GM12864 (cell line): ENCODE measurements at places on chromosomes 5 and 9.

DNA sequence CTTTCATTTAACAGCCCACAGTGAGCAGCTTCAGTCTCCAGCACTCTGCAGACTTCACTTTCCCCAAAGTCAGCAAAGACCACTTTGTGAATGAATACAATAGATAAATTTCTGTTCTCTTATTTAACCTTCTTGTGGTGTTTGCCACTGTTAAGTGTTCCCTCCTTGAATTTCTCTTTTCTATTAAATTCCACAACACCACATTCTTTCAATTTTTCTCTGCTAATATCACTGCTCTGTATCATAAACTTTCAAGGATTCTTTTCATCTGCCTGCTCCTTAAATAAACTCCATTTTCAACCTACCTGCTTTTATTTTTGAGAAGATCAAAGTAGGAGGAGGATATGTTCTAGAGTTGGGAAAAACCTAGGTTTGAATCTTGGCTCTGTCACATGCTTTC, 739.5 kb upstream of the GRAMD2B start:
- DNase-seq = no peak

DNA sequence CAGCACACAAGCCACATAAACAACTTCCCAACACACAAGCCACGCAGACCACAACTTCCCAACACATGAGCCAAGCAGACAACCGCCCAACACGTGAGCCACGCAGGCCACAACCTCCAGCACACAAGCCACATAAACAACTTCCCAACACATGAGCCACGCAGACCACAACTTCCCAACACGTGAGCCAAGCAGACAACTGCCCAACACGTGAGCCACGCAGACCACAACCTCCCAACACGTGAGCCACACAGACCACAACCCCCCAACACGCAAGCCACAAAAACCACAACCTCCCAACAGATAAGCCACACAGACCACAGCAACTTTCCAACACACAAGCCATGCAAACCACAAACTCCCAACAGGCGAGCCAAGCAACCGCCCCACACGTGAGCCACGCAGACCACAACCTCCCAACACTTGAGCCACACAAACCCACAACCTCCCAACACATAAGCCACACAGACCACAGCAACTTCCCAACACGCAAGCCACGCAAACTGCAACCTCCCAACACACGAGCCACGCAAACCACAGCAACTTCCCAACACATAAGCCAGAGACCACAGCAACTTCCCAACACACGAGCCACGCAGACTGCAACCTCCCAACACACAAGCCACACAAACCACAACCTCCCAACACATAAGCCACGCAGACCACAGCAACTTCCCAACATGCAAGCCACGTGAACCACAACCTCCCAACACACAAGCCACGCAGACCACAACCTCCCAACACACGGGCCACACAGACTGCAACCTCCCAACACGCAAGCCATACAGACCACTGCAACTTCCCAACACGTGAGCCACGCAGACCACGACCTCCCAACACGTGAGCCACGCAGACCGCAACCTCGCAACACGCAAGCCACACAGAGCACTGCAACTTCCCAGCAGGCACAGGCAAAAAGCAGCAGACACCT, 10.1 kb downstream of the BRD9 start:
- no peak for DNase-seq

DNA sequence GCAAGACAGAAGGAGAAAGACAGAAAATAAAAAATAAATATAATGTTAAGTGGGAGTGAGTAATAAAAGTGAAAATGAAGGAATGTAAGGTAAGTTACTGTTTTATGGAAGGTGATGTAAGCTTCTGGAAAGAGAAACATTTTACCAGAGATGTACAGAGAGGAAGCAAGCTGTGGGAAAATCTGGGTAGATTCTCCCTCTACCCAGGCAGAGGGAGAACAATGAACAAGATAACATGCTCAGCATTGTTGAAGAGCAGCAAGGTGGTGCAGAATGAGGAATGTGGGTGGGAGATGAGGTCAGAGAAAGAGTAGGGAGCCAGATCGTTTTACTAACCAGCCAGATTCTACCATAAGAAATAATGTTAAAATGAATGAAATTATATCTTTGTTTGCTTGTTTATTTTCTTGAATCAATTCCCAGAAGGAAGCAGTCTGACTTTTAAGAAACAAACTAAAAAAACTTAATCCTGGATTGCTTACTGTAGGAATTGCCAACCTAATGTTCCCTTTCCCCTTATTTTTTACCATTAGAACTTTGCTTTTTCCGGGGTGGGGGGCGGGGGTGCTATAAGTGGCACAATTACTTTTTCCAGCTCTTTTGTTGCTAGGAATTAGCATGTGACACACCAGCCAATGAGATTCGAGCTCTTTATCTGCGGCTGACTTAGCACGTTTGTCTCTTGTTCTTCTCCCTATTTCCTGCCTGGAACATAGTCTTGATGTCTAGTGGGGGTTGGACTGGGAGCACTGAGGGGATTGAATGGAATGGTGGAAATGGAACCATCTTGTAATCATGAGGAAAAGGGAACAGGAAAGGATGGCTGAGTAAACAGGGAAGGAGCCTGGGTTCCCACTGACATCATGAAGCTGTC, 356.7 kb downstream of the TMEM167A start:
- DNase-seq = no peak

GRCh38 chr9:77454663-77455062, 193.5 kb downstream of the GNA14 start:
- DNase-seq = no peak

DNA sequence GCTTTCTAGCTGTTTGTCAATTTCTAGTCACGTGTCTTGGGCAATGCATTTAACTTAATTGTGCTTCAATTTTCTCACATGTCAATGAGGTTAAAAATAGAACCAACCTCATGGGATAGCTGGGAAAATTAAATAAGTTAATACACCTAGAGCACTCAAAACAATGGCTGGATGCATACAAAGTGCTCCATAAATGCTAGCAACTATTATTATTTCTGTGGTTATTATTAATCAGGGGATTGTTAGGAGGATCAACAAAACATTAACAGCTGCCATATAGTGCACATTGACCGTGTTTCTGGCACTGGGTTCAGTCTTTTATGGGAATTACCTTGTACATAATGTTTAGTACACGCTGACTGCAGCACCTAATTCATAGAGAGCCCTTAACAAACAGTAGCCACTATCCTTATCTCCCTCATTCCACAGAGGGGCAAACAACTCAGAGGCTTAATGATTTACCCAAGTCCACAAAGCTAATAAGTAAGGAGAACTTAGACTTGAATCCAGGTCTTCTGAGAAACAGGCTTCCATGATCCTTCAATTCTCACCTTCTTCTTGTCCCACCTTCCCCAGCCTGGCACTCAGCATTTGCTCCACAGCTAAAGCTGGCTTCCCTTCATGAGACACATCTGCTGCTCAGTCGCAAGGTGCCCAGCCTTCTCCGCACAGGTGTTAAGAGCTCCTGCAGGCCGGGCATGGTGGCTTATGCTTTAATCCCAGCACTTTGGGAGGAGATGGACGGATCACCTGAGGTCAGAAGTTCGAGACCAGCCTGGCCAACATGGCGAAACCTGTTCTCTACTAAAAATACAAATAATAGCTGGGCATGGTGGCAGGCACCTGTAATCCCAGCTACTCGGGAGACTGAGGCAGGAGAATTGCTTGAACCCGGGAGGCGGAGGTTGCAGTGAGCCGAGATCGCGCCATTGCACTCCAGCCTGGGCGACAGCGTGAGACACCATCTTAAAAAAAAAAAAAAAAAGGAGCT, 137.4 kb upstream of the ABCA1 start:
- DNase-seq = no peak

GRCh38 chr9:88065619-88066018, 72.7 kb downstream of the SPATA31C2 start:
- DNase-seq = no peak

GRCh38 chr5:157540707-157541446, 34.7 kb downstream of the ADAM19 start:
- peak; percentile 89 for DNase-seq

DNA sequence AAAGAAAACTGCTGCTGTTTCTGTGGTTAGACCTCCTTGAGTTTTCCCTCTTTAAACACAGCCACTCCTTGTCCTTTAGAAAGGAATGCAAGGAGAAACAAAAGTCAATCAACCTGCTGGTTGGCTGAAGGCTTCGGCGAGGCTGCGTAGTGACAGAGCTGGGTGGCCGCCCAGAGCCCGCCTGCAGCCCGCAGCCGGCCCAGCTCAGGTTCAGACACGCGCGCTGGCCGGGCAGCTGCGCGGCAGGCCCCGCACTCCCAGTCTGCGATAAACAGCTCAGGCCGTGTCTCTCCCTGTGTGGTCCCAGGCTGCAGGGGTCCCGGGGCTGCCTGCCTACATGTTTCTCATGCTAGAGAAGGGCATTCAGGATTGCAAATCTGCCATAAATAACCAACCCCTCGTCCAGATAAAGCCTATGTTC, 115.4 kb downstream of the HSD17B3 start:
- no peak for DNase-seq

- no peak for DNase-seq
These were observed 56.7 kb upstream of the EQTN start for GRCh38 chr9:27353474-27354229.

DNA sequence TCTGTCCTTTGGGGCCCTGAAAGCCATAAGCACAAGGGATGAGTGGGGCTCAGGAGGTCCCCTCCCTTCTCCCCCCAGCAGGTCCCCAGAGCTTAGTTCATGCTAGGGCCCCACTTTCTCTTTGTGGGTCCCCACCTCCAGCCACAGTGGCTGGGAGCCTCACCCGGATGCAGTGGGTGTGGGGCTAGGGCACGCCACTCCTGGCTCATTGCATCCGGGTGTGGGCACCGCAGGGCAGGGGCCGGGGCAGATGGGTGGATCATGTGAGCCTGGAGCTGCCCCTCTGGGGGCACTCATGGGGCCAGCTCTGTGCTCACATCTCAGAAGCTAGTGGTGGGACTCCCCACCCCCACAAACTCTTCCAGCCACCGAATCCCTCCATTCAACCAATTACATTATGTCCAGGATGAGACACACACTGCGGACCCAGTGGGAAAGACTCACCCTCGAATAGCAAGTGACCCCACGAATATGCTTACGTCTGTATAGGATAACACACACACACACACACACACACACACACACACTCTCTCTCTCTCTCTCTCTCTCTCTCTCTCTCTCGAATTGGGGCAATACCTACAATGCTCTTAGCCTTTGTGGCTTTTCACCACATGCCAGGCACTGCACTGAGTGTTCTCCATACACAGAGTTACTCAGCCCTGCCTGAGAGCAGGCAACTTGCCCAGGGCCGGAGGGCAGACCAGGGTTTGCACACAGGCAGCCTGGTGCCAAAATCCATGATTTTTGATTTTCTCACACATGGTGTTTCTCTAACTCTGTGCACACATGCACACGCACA, 16.8 kb upstream of the PHYKPL start:
- DNase-seq = no peak

GRCh38 chr9:2761424-2761823, 44.1 kb downstream of the KCNV2 start:
- peak; percentile 15 for DNase-seq

DNA sequence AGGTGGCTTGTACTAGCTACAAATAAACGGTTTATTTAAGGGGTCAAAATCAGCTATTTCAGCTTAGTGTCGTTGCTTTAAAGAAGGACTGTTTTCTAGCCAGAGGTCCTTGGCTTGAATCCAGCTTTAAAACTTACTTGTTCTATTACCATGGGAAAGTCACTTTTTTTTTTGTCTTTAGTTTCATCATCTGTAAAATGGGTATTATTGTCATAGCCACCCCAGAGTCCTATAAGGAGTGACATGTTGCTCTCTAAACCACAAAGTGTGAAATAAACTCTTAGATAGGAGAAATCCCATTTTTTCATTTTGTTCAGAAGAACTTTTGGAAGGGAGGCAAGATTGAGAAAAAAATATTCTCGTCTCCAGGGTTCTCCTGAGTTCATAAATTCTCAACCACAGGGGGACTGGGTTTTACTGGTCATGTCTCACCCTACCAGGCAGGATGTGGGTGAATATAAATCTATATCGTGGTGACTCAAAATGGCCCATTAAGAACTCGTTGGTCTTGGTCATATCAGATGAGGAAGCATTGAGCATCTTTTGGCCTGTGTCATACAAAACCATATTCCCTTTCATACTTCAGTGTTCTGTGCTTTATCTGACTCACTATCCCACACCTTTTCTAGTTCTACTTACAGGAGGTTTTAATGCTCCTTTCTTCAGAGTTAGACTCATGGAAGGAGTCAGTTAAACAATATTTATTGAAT, 202.7 kb upstream of the NR3C1 start:
- DNase-seq = peak; percentile 68

DNA sequence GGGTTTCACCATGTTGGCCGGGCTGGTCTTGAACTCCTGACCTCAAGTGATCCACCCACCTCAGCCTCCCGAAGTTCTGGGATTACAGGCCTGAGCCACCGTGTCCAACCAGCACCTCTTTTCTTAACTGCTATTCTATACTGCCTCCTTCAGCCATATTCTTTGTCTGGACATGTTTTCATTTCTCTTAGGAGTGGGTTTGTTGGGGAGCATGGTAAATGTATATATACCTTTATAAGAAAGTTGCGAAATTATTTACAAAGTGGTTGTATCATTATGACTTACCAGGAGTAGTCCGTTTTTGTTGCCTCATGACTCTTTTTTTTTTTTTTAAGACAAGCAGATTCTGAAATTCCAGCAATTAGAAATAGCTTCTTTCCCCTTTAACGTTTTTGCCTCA, 38.7 kb downstream of the CDC42SE2 start:
- no peak for DNase-seq
